ENCODE measurements at places on chromosomes 6 and 20.

- DNase-seq, result no peak
Observed at GRCh38 chr6:140059947-140060346, 685.5 kb upstream of the CITED2 start.

DNA sequence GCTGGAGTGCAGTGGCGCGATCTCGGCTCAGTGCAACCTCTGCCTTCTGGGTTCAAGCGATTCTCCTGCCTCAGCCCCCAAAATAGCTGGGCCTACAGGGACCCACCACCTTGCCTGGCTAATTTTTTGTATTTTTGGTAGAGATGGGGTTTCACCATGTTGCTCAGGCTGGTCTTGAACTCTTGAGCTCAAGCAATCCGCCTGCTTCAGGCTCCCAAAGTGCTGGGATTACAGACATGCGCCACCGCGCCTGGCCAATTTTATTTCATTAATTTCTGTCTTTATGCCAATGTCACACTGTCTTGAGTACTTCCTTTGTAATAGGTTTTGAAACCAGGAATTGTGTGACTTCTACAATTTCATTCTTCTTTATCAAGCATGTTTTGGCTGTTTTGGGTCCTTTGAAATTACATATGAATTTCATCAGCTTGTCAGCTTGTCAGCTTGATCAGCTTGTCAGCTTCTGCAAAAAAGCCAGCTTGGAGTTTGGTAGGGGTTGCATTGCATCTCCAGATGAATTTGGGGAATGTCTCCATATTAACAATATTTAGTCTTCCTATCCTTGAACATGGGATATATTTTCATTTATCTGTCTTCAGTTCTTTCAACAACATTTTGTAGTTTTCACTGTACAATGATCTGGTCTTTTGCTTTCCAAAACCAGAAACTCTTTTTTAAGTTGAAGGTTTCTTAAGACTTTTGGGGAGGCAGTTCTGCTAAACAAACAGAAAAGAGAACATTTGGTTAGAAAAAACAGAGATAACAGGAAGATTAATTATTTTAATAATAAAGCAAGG lies 20.8 kb downstream of the ZFAND3 start:
- peak; percentile 12 for DNase-seq

DNA sequence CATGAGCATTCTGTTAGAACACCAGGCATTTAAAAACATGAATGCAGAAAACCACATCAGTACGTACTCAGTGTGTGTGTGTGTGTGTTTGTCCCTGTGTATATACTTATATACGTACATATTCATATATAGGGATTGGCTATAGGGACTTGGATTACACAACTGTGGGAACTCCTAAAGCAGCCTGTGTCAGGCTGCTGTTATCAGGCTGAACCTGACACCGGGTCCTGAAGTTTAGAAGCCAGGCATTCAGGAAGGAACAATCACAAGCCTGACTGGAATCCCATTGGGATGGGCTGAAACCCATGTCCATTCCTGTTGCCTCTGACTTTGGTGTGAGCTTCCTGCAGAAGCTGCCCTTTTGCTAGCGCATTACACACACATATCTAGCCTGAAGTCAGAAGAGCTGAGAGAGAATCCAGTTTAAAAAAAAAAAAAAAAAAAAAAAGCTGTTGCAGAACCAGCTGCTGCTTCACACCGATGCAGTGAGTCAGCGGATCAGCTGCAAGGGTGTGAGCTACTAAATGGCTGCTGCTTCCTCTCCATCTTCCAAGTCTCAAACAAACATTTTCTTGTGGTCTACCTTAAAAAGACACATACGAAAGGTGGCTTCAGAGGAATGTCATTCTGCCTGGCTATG lies 348.1 kb downstream of the THBS2 start:
- no peak for DNase-seq

DNA sequence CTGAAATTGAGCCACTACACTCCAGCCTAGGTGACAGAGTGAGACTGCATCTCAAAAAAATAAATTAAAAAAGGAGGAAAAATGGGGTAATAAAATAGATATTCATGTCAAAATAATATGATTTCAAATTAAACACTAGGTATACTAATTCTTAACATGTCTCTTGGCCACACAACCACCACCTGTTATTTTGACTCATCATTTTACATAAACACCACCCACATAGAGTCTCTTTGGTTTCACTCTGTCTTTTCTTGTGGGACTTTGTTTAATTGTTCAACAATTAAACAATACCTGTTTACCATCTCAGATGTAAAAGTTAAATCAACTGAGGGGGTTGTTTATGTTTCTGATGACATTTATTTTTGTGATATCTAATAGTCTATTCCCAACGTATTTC lies 476.8 kb upstream of the ADGRB3 start:
- DNase-seq, result no peak

GRCh38 chr6:28807682-28808280 lies 116.0 kb downstream of the TRIM27 start:
- DNase-seq, result peak; percentile 56

DNA sequence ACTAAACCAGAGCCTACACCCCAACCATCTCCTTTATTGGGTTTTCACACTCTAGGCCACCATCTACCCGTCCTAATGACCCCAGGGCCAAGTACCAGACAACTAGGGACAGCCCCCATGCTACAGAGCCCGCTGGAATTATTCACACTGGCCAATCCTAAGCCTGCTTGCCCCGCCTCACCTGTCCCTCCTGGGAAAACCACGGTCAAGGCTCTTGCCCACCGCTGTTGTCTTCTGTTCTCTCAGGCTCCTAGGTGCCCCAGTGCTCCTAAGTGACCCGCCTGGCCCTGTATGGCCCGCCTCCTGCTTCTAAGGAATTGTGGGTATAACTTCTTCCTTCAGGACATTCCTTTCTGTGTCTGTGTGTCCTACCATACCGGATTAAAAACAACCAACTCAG lies 453.4 kb downstream of the CD83 start:
- no peak for DNase-seq

DNA sequence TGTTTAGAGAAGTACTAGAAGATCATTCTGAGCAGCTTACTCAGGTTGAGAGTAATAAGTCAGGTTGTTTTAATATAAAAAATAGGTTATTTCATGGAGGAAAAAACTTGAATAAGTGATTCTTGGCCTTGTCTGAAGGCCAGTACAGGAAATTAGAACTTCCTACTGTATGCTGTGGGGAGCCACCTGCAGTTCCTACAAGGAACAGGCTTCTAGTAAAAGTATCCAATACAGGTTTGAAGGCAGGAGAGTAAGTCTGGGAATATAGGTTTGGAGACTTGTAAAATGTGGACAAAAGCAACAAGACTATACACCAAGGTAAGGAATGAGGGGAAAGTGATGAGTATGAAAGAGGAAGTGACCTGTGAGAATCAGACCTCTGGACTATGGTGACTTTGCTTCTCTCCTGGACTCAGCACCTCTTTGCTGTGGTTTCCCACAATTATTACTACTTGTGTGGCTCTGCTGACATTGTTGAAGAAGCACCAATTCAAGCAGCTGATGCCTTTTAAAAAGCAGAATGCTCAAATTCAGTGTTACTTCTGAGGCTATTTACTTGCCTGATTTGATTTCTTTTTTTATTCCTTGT lies 278.6 kb downstream of the TBC1D7 start:
- no peak for DNase-seq

DNA sequence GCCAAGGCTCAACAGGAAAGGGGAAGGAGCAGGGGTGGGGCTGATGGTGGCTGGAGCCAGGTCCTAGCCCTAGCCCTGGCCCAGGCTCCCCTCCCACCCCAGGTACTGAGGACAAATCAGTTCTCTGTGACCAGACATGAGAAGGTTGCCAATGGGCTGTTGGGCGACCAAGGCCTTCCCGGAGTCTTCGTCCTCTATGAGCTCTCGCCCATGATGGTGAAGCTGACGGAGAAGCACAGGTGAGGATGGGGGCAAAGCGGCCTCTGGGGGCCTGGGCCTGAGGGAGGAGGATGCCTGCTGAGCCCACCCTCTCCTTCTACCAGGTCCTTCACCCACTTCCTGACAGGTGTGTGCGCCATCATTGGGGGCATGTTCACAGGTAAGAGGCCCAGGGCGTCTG lies 15.0 kb downstream of the ERGIC3 start:
- DNase-seq, result no peak

- DNase-seq, result peak; percentile 81
Observed at GRCh38 chr6:125835221-125835744, 44.5 kb downstream of the NCOA7 start.

DNA sequence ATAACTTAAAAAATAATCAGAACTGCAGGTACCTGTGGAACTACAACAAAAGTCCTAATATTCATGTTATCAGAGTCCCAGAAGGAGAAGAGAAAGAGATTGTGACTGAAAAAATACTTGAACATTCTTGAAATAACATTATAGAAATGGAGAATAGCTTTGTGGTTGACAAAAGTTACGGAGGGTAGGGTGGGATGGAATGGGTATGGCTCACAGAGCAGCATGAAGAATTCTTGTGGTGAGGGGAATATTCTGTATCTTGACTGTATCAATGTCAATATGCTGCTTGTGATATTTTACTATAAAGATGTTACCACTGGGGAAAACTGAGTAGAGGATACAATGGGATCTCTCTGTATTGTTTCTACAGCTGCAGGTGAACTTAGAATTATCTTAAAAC lies 122.5 kb downstream of the DST start:
- DNase-seq, result no peak

Data from AML-193 (cell line).